SW480 (cell line): ENCODE measurements at places on chromosomes 2 and 18.

DNA sequence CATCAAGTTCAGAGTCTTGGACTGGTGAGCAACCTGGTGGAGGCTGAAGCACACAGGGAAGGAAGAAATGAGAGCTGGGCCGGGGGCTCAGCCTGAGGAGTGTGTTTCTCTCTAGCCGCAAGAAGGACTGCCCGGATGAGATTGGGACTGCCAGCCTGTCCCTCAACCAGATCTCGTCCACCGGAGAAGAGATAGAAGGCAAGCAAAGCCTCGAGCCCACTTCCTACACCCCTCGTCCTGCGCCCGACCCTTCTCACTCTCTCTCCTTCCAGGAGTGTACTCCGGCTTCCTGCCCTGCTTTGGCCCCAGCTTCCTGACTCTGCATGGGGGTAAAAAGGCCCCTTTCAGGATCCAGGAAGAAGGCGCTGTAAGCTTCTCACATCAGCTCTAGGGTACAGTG lies 26.2 kb downstream of the FER1L5 start:
- DNase-seq: no peak

GRCh38 chr2:199602271-199602895 lies 144.6 kb upstream of the SATB2 start:
- peak; percentile 39 for DNase-seq

- no peak for DNase-seq
Observed at GRCh38 chr2:134690629-134691215, 28.1 kb downstream of the TMEM163 start.

GRCh38 chr2:200314976-200315567 lies 8.6 kb downstream of the SPATS2L start:
- DNase-seq: no peak

- peak; percentile 16 for DNase-seq
Observed at GRCh38 chr2:15811367-15811766, 129.0 kb upstream of the MYCN start.

DNA sequence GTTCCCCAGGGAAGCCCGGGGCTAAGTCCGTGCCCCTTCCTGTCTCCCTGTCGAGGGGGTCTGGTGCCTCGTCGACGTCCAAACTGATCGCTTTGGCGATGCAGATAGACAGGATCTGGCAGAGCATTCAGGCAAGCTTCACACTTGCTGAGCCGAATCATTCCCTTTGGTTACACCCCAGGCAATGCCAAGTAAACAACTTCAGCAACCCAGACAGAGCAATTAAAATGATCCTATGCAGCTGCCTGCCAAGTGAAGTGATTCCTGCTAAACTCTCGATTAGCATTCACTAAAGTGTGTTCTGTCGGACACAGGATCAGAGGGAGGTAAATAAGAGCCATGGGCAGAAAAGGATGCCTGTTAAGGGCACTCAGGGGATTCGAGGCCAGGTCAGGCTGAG lies 108.2 kb upstream of the RAB12 start:
- no peak for DNase-seq

DNA sequence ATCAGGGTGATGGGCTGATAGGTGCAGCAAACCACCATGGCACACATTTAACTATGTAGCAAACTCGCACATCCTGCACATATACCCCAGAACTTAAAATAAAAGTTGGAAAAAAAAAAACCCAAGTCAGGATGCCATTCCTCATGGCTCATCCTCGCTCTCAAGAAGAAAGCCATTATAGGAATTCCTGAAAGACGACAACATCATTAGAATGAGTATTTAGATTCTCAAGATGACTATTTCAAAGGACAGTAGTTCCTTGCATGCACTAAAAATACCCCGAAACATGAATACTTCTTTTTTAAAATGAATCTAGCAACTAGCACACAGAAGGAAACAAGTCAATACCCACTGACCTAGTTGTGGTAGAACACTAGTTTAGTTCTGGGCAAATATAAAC lies 285.8 kb upstream of the REV1 start:
- DNase-seq: no peak

- DNase-seq: no peak
Observed at GRCh38 chr2:241629762-241630435, 7.1 kb downstream of the THAP4 start.

DNA sequence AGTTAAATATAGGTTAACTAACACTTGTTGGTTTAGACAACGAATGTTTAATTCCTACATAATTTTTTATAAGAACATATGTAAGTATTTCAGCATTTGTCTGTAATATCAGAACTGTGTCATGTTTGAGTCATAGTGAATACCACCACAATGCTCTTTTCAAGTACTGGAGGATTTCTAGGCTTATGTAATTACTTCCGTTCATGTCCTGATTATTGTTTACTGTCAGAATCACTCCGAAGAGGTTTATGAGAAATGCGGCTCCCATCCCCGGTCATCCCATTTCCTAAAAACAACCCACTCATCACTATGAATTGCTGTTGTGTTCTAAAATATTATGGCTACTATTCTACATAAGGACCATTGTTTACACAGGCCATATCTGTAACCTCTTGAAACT lies 45.1 kb downstream of the CDH19 start:
- DNase-seq: peak; percentile 31

DNA sequence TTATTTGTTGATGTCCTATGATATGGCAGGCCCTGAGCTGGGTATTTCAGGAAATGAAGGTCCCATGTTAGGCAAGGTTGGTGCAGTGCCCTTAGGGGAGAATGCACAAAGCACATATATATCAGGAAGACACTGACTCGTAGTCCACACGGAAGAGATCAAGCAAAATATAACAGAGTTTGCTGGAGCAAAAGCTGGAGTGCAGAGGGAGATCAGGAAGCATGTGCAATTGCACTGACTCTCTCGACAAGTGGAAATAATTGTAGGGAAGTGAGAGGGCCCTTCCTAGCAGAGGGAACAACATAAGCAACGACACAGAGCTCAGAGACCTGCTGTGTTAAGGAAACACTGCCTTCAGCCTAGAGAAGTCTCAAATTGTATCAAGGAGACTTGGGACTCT lies 4.2 kb downstream of the ZNF385B start:
- DNase-seq: no peak

- DNase-seq: no peak
Observed at GRCh38 chr18:79071037-79071436, 1.8 kb downstream of the ATP9B start.

- DNase-seq: no peak
Observed at GRCh38 chr2:192119536-192119935, 75.2 kb downstream of the TMEFF2 start.

- DNase-seq: no peak
Observed at GRCh38 chr18:74803117-74803516, 205.4 kb downstream of the ZNF407 start.

GRCh38 chr2:230757476-230757875 lies 44.8 kb downstream of the CAB39 start:
- no peak for DNase-seq

DNA sequence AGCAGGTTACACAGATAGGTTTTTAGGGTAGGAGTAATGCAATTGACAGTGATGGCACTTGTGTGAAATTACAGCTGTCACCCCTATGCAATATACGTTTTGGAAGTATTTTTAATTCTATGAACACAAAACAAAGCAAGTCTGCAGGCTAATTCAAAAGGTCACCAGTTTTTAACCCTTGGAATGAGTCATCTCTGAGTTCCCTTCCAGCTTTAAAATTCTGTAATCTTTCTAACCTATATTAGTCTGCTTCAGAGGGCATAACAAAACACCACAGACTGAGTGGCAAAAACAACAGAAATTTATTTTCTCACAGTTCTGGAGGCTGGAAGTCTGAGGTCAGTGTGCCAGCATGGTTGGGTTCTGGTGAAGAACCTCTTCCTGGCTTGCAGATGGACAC lies 596.9 kb upstream of the HNMT start:
- DNase-seq: no peak

- DNase-seq: no peak
Observed at GRCh38 chr2:39142904-39143605, 22.2 kb upstream of the SOS1 start.

DNA sequence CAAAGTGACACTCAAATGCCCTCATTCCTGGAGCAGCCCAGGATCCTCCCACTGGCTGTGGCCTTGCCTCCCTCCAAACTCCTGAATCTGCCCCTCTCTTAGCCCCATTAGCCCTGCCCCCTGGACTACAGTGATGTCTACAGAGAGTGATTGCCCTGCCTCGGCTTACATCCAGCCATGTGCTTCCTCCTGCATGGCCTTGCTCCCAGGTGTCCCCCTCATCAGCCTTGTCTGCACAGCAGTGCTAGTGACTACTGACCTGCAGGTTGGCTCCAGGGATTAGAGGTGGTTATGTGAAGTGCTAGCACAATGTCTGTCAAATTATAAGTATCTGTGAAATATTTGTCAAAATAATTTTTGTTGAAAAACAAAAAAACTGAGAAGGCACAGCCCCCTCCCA lies 259.1 kb upstream of the MYT1L start:
- DNase-seq: no peak

GRCh38 chr2:96957244-96957643 lies 29.1 kb downstream of the FAM178B start:
- DNase-seq: peak; percentile 48

DNA sequence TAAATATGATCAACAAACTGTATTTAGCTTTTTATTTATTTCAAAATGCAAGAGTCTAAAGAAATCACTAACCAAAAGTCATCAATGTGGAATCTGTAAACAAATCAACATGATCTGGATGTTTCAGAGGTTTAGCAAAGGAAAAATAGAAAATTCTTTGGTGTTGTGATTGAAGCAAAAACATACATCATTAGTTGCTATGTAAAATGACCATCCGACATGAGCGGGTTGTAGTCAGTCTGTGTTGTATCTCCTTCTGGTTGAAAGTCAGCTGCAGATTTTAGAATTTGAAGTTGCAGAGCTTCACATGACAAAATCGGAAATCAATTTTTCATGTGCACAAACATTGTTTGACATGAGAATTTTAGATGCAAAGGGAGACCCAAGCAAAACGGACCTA lies 63.2 kb downstream of the IRS1 start:
- no peak for DNase-seq

DNA sequence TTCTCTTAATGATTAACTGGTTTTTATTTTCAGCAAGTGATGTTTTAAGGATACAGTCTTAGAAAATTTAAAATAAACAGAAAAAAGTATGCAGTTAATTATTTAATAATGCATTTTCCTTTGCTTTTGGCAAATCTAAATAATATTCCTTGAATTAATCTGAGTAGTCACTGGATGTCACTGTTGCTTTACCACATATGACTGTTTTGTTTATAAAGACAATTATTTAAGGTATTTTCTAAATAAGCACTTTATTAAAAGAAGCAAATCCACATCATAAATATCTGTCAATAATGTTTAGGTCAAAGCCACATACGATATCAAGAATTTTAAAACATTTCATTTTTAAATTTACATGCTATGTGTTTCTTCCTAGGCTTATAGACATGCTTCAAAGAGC lies 40.6 kb upstream of the TFPI start:
- no peak for DNase-seq

GRCh38 chr2:206804326-206804725 lies 38.9 kb downstream of the FASTKD2 start:
- no peak for DNase-seq

DNA sequence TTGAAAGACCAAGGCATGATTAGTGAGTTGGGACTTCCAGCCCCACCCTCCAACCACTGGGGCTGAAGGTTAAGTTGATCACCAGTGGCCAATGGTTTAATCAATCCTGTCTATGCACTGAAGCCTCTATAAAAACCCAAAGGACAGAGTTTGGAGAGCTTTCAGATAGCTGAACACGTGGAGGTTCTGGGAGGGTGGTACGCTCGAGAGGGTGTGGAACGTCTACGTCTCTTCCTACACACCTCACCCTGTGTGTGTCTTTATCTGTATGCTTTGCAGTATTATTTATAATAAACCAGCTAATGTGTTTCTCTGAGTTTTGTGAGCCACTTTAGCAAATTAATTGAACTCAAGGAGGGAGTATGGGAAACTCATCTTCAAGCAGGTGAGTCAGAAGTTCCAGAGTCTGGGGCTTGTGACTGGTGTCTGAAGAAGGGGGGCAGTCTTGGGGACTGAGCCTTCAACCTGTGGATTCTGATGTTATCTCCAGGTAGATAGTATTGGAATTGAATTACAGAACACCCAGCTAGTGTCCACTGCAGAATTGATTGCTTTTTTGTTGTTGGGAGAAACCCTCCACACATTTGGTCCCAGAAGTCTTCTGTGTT lies 20.3 kb downstream of the ACTR3 start:
- no peak for DNase-seq

DNA sequence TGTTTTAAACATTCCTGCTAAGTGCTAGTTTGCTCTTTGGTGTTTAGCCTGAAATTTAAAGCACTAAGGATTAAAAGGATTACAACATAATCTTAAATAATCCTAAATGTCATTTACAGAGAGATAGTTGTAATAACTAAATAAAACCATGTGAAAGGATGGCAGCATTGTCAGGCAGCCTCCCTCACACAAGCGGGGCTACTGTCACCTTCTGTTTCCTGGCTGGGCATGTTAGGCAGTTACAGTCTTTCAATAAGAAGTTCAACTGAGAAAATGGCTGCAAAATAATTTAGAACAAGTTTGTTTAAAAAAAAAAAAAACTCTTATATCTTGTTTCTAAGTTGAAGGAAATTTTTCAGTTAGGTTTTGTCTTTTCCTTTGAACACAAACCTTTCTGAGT lies 124.9 kb downstream of the ARHGAP15 start:
- DNase-seq: no peak

DNA sequence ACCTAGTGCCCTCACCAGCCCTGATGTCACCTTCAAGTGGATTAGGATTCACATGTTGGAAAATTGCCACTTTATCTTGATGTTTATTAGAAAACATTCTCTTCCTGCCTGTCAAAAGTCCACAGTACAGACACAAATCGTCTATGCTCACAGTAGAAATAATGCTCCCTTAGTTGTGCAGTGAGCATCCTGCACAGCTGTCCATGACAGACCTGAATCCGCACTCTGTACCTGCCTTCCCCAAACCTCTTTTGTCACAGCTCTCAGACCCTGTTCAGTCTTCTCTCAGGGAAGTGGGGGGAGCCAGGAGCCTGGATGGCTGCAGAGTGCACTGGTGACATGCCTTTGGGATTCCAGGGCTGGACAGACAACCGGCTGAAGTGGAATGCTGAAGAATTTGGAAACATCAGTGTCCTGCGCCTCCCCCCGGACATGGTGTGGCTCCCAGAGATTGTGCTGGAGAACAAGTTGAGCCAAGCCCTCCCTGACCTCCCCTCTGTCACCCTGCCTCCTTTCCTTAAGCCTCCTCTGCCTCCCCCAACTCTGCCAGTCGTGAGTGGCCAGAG lies 2.0 kb downstream of the CHRND start:
- DNase-seq: no peak
